Endothelial cell of coronary artery (primary cell): ENCODE measurements at places on chromosomes 7 and 10. TPM values are rescaled to one million over a fixed set of nuclear protein-coding genes. Genes with fewer than 3 reads are reported as not detected.

Gene AGR3
- not detected in 2 replicates for total RNA-seq

Gene GPR146
- total RNA-seq = 7.5 and 40.0 TPM in 2 replicates

Gene ITPRIP
- total RNA-seq = 15.4 and 31.4 TPM in 2 replicates

Gene MSMB
- total RNA-seq = 0.27 TPM in 1 of 2 replicates, not detected in the other

Gene ST8SIA6
- 0.72 and 2.4 TPM in 2 replicates for total RNA-seq

Gene GNAT3
- total RNA-seq = not detected in 2 replicates

Gene ITGB8
- 6.7 and 7.1 TPM in 2 replicates for total RNA-seq

Gene RASSF4
- 4.6 and 14.3 TPM in 2 replicates for total RNA-seq

Gene PRR15
- 0.45 and 7.7 TPM in 2 replicates for total RNA-seq

Gene POU6F2
- total RNA-seq = not detected in 2 replicates

Gene NUTM2E
- total RNA-seq = 0.09 TPM in 1 of 2 replicates, not detected in the other

Gene RBP3
- total RNA-seq = not detected in 2 replicates

Gene AP4M1
- 20.4 and 28.5 TPM in 2 replicates for total RNA-seq

Gene LRRC17
- total RNA-seq = 5.7 and 20.7 TPM in 2 replicates

Gene GIMAP4
- 135 and 204 TPM in 2 replicates for total RNA-seq

Gene ABCC2
- total RNA-seq = 0.54 and 1.0 TPM in 2 replicates

Gene CALML3
- total RNA-seq = not detected in 2 replicates

Gene EPHA1
- 0.18 TPM in 1 of 2 replicates, not detected in the other for total RNA-seq

Gene ELFN1
- total RNA-seq = 0.28 and 1.2 TPM in 2 replicates

Gene C10orf67
- not detected in 2 replicates for total RNA-seq

Gene NFE2L3
- 32.2 and 55.4 TPM in 2 replicates for total RNA-seq

Gene TMEM26
- total RNA-seq = under 0.01 and 0.09 TPM in 2 replicates

Gene ZNF727
- 0.09 TPM in 1 of 2 replicates, not detected in the other for total RNA-seq

Gene JMJD1C
- 78.2 and 82.7 TPM in 2 replicates for total RNA-seq

Gene TRIL
- total RNA-seq = under 0.01 and 0.09 TPM in 2 replicates

Gene ZNF117
- 5.6 and 7.8 TPM in 2 replicates for total RNA-seq

Gene PDE6C
- total RNA-seq = not detected in 2 replicates

Gene TAS2R3
- 1.2 and 1.3 TPM in 2 replicates for total RNA-seq

Gene HOXA6
- 0.36 and 1.3 TPM in 2 replicates for total RNA-seq

Gene CXCL12
- total RNA-seq = 1.4 and 34.2 TPM in 2 replicates

Gene CYP2C8
- total RNA-seq = not detected in 2 replicates

Gene CPEB3
- total RNA-seq = 0.81 and 0.94 TPM in 2 replicates

Gene C10orf71
- total RNA-seq = under 0.01 TPM in 1 of 2 replicates, not detected in the other

Gene CH25H
- 0.18 and 0.28 TPM in 2 replicates for total RNA-seq

Gene OR2A5
- total RNA-seq = not detected in 2 replicates

Gene PFKP
- 385 and 651 TPM in 2 replicates for total RNA-seq

Gene TMEM139
- total RNA-seq = not detected in 2 replicates

Gene PDCD11
- total RNA-seq = 52.7 and 55.1 TPM in 2 replicates
